Heart left ventricle (tissue), 16 donors: ENCODE measurements at places on chromosomes 3 and 15. TPM values are rescaled to one million over a fixed set of nuclear protein-coding genes. Genes with fewer than 3 reads are reported as not detected.
A peak's percentile ranks its signal among the peaks of the same experiment; 100 is the strongest.

The KAT2B gene
- 26.2 TPM for polyA plus RNA-seq

DNA sequence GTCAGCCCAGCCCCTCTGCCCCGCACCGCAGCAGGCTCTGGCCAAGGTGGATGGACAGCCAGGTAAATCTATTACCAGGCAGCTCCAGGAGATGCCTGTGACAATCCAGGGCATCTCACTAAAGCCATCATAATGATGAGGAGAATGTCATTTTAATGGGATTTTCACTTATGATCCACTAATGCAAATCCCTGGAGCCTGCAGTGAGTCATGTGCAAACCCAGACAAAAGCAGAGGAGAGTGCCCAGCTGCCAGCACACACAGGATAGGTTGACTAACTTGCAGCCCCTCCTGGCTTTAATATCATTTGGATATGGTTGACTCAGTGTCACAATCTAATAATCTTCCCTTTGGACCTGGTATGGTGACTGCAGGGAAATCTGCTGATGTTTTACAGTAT is 206.9 kb upstream of the TRIM42 start:
- H3K27me3 ChIP-seq: no peaks in the 10 kb centered on the region
- H3K36me3 ChIP-seq: no peaks in the 10 kb centered on the region
- DNase-seq: no peak
- H3K4me1 ChIP-seq: no peaks in the 10 kb centered on the region
- no peak overlapping the region for H3K27ac ChIP-seq
- H3K4me3 ChIP-seq: no peak overlapping the region

- H3K27me3 ChIP-seq: no peaks in the 10 kb centered on the region
- no peak for DNase-seq
- H3K27ac ChIP-seq: no peak overlapping the region
- peaks cover 51% of the 10 kb centered on the region for H3K36me3 ChIP-seq
- no peaks in the 10 kb centered on the region for H3K4me1 ChIP-seq
Observed at GRCh38 chr3:112602217-112602838, 38.6 kb downstream of the CCDC80 start.

- H3K4me3 ChIP-seq: no peak overlapping the region
- no peaks in the 10 kb centered on the region for H3K27me3 ChIP-seq
- no peaks in the 10 kb centered on the region for H3K36me3 ChIP-seq
- no peak for DNase-seq
Observed at GRCh38 chr3:105238367-105238766, 128.3 kb upstream of the ALCAM start.

DNA sequence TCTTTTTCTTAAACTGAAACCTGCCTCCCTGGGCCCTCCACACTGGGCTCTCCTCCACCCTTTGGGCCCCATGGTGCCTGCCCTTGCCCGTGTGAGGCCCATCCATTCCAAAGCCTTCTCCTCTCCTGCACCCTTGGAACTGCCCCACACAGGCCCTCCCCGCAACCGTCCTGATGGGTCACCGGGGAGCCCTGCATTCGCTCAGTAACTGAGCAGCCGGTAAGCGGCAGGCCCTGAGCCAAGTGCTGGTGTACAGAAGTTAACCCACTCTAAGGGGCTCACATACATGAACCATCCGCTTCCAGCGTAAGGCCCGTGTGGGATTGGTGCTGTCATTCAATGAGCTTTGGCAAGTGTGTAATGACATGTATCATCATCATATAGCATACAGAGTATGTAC is 5.4 kb upstream of the LRRC15 start:
- H3K36me3 ChIP-seq: no peaks in the 10 kb centered on the region
- no peaks in the 10 kb centered on the region for H3K4me1 ChIP-seq
- no peak overlapping the region for H3K27ac ChIP-seq
- no peak overlapping the region for H3K4me3 ChIP-seq

DNA sequence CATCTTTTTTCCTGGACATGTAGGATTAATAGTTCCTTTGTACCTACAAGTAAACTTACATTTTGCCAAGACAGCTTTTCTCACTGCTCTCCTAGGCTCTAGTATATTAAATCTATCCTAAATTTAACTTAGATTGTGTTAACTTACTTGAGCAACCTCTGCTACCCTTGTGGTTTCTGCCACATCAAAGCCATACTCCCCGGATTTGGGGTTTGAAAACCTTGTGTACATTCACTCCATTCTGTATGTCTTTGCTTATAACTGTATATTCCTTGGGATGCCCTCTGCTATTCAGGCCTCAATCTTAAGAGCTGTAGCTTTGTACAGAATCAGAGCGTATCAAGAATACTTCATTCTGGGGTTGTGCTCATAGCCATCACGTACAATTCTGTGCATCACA is 60.4 kb downstream of the ARIH1 start:
- H3K36me3 ChIP-seq: no peaks in the 10 kb centered on the region
- no peak overlapping the region for H3K27ac ChIP-seq
- no peak overlapping the region for H3K4me3 ChIP-seq
- H3K27me3 ChIP-seq: no peaks in the 10 kb centered on the region
- DNase-seq: no peak

- peak; percentile 82 for DNase-seq
- peaks cover 21% of the 10 kb centered on the region for H3K36me3 ChIP-seq
- H3K4me3 ChIP-seq: no peak overlapping the region
Observed at GRCh38 chr15:31352339-31352751, 25.7 kb downstream of the KLF13 start.

DNA sequence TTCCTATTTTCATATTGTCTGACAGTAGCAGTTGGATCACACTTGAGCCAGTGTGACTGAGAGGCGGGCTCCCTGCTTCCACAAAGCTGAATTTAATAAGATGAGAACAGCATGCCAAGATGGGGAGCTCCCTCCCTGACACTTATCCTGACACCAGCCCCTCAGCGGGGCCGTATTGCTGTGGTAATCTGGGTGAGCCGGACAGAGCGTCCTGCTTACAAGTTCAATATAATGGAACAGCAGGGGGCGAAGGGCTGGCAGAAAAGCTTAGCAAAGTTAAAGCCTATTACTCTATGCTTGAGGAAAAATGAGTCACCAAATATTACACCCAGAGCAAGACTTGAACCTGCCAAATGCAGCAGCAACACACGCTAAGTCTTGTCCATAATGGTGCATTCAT is 163.8 kb upstream of the CMC1 start:
- no peak overlapping the region for H3K4me3 ChIP-seq
- DNase-seq: no peak
- no peaks in the 10 kb centered on the region for H3K4me1 ChIP-seq

GRCh38 chr15:44801364-44801763 is 65.0 kb downstream of the TRIM69 start:
- H3K36me3 ChIP-seq: no peaks in the 10 kb centered on the region
- H3K4me3 ChIP-seq: no peak overlapping the region
- DNase-seq: no peak
- H3K27ac ChIP-seq: no peak overlapping the region

The SLC25A38 gene
- 14.0 TPM for polyA plus RNA-seq

GRCh38 chr15:64544450-64544849 is 84.1 kb downstream of the ZNF609 start:
- H3K4me1 ChIP-seq: no peaks in the 10 kb centered on the region
- no peak overlapping the region for H3K27ac ChIP-seq
- no peak overlapping the region for H3K4me3 ChIP-seq
- no peaks in the 10 kb centered on the region for H3K36me3 ChIP-seq
- no peak for DNase-seq

The KCNH8 gene
- polyA plus RNA-seq: not detected

GRCh38 chr15:90930861-90931574 is 1.3 kb downstream of the HDDC3 start:
- no peaks in the 10 kb centered on the region for H3K36me3 ChIP-seq
- H3K27me3 ChIP-seq: no peaks in the 10 kb centered on the region
- H3K4me3 ChIP-seq: peak overlapping the region; percentile 78
- H3K4me1 ChIP-seq: peaks cover 28% of the 10 kb centered on the region
- DNase-seq: no peak

The ADGRG7 gene
- not detected for polyA plus RNA-seq

The TRPM1 gene
- 0.25 TPM for polyA plus RNA-seq

DNA sequence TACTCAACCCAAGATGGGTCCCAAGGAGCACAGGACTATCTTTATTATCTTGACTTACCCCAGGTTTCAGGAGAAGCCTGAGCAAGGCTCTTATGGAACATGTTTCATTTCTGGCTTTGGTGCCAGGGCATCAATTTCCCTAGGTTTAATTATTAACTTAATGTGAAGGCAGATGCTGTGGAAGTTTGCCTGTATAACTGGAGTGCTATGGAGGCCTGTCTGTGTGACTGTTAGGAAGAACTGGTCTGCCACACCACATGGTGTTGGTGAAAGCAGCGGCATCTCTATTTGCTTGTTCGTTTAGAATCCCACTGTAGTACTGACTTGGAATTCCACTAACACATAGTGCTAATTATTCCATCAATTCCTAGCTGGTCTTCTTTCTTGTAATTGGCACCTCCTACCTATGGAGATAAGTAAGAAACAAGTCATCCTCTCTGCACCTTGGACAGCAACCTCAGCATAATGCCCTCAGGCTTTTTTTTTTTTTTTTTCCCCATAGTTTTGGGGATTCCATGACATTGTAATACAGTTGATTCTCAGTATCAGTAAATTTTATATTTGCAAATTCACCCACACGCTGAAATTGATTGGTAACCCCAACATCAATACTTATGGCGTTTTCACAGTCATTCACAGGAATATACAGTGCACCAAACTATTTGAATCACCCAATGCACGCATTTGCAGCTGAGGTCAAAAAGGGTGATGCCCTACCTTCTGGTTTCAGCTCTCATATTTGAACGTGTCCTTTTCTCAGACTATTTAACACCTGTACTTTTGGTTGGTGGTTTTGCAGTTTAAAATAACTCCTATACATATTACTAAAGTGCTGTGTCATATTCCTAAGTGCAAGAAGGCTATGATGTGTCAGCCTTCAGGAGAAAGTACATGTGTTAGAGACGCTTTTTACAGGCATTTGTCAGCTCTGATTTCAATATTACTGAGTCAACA is 772.8 kb upstream of the LMCD1 start:
- H3K27me3 ChIP-seq: no peaks in the 10 kb centered on the region
- no peaks in the 10 kb centered on the region for H3K36me3 ChIP-seq

The SSR3 gene
- polyA plus RNA-seq: 112 TPM

The LSG1 gene
- 26.9 TPM for polyA plus RNA-seq

DNA sequence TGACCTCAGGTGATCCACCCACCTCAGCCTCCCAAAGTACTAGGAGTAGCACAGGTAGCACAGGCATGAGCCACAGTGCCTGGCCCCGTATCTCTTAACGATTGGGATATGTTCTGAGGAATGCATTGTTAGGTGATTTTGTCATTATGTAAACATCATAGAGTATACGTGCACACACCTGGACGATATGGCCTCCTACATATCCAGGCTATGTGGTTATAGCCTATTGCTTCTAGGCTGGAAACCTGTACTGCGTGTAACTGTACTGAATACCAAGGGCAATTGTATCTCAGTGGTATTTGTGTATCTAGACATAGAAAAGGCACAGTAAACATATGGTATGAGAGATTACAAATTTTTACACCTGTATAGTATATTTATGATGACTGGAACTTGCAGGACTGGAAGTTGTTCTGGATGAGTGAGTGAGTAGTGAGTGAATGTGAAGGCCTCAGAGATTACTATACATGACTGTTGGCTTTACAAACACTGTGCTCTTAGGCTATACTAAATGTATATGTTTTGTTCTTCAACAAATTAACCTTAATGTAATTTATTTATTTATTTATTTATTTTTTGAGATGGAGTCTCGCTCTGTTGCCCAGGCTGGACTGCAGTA is 120.7 kb downstream of the MBNL1 start:
- peaks cover 49% of the 10 kb centered on the region for H3K4me1 ChIP-seq
- no peak overlapping the region for H3K27ac ChIP-seq
- no peaks in the 10 kb centered on the region for H3K36me3 ChIP-seq
- no peaks in the 10 kb centered on the region for H3K27me3 ChIP-seq
- no peak overlapping the region for H3K4me3 ChIP-seq

- no peak overlapping the region for H3K4me3 ChIP-seq
- H3K36me3 ChIP-seq: no peaks in the 10 kb centered on the region
- no peak overlapping the region for H3K27ac ChIP-seq
- H3K4me1 ChIP-seq: peaks cover 72% of the 10 kb centered on the region
- no peaks in the 10 kb centered on the region for H3K27me3 ChIP-seq
Observed at GRCh38 chr3:31230425-31231223, 302.1 kb upstream of the STT3B start.

DNA sequence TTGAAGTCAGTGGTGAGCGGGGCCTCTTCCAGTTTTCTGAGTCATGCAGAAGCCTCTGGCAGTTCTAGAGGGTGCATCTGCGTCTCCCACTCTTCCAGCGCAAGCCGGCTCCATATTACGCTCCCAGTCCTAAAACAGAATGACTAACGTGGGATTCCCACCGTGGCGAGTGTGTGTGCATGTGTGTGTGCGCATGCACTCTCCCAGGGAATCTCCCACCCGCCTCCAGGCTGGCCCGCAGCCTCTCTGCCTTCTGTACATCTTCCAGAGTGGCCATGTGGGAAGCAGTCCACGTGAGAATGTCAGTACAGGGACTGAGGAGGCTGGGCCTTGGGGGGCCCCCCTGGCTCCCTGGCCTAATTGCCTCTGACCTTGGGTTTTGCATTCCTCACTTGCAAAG is 87.7 kb downstream of the LSM3 start:
- H3K27me3 ChIP-seq: no peaks in the 10 kb centered on the region
- H3K27ac ChIP-seq: no peak overlapping the region
- no peaks in the 10 kb centered on the region for H3K36me3 ChIP-seq
- no peaks in the 10 kb centered on the region for H3K4me1 ChIP-seq

The HHATL gene
- polyA plus RNA-seq: 188 TPM

The P2RY13 gene
- polyA plus RNA-seq: 0.25 TPM

DNA sequence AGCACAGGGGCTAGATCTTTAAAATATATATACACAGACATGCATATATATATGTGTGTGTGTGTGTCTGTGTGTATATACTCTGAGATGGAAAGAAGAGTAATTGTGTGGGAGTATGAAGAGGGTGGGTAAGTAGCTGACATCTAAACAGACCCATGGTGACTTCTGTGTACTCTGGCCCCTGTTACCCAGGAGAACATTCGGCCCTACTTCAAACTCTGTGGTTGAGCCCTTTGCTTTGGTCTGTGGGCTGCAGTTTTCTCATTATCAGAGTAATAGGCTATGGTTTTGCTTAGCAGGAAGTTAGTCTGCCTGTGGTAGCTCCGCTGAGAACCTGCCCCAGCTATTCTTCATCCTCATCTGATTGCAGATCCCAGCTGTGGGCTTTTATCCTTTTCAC is 141.4 kb downstream of the RBPMS2 start:
- no peaks in the 10 kb centered on the region for H3K36me3 ChIP-seq
- H3K27me3 ChIP-seq: no peaks in the 10 kb centered on the region
- H3K4me3 ChIP-seq: no peak overlapping the region
- DNase-seq: no peak

The ITGA11 gene
- 5.9 TPM for polyA plus RNA-seq

GRCh38 chr15:96183514-96183850 is 147.0 kb upstream of the NR2F2 start:
- no peaks in the 10 kb centered on the region for H3K4me1 ChIP-seq
- H3K36me3 ChIP-seq: no peaks in the 10 kb centered on the region
- H3K27me3 ChIP-seq: no peaks in the 10 kb centered on the region
- no peak overlapping the region for H3K27ac ChIP-seq

GRCh38 chr15:75655931-75656330 is 8.2 kb downstream of the SNX33 start:
- no peak for DNase-seq
- H3K4me3 ChIP-seq: no peak overlapping the region
- no peaks in the 10 kb centered on the region for H3K27me3 ChIP-seq
- peaks cover 20% of the 10 kb centered on the region for H3K4me1 ChIP-seq
